NCI-H1417 treated with DMSO at 0.1 percent for 48 hours (cell line): ENCODE measurements at places on chromosomes 11 and 22.

GRCh38 chr11:118876286-118876685, 7.4 kb upstream of the CXCR5 start:
- DNase-seq: no peak

GRCh38 chr11:80827781-80828180, 1387.0 kb upstream of the TENM4 start:
- DNase-seq: no peak

DNA sequence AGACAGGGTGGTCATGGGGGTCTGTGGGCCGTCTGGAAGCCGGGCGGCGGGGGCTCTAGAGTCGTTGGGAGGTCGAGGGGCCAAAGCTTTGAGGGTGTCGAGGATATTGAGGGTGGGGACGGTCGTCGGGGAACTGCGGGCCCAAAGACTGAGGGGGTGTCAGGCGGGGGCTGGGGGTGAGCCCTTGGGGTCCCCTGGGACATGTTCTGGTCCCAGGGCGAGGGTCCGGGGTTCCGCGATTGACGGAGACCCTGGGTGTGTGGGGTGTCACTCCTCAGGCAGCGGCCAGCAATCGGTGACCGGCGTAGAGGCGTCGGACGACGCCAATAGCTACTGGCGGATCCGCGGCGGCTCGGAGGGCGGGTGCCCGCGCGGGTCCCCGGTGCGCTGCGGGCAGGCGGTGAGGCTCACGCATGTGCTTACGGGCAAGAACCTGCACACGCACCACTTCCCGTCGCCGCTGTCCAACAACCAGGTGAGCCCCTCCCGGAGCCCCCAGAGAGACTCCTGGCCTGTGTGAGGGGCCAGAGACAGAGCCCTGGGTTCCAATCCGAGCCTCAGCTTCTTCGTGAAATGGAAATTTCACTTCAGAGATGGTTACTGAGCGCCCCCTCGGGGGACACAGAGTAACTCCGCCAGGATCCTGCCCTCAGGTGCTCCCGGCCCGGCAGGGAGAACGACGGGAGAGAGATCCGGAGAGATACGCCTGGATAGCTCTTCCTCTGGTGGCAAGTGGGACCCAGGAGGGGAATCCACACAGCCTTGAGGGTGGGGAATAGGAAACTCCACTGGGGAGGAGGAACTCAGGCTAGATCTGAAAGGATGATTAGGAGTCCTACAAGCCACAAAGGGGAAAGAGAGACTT, 714 bp downstream of the SDF2L1 start:
- DNase-seq: no peak

GRCh38 chr11:75270896-75271418, 30.4 kb downstream of the TPBGL start:
- DNase-seq: no peak

DNA sequence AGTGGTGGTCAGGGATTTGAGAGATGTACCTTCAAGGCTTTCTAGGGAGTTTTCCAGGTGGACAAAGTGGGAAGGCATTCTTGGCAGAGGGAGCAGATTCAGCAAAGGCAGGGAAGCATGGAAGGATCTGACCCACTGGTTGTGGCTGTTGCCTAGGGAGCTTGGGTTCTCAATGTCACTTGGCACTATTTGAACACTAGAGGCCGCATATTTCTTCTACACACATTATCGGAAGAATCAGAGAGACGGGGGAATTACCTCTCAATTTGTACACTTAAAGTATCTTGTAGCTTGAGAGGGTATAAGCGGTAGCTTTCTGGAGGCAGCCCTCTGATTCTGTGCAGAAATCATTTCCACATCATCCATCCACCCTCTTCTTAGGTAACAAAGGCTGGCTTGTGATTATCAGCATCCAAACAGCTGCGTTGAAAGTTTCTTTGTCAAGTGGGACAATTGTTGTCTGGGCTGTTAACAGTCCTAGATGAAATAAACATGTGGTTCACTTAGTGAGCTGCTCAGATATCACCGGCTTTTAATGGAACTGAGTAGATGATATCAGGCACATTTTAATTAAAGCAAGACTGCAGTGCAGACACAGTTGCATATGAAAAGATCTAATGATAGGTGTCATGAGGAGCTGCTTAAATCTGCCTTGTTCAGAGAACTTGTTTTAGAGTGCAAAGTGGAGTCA, 2.6 kb downstream of the NELL1 start:
- no peak for DNase-seq

DNA sequence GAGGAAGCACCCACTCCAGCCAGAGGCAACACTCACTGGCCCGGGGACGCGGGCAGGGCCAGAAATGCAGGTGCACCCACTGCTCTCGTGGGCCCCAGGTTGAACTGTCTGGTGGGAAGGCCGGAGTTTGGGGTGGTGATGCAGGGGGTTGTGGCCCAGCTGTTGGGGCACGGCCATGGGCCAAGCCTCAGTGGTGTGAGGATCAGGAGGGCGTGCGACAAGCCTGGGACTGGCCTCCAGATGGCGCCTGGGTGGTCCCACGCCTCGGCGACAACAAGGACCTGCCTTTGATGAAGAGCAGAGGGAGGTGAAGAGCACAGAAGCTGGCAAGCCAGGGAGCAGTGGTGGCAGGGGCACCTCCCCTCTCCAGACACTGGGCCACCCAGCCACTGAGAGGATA, 240.8 kb downstream of the BRD1 start:
- no peak for DNase-seq

GRCh38 chr11:43944761-43945311, 2.4 kb downstream of the C11orf96 start:
- DNase-seq: no peak

DNA sequence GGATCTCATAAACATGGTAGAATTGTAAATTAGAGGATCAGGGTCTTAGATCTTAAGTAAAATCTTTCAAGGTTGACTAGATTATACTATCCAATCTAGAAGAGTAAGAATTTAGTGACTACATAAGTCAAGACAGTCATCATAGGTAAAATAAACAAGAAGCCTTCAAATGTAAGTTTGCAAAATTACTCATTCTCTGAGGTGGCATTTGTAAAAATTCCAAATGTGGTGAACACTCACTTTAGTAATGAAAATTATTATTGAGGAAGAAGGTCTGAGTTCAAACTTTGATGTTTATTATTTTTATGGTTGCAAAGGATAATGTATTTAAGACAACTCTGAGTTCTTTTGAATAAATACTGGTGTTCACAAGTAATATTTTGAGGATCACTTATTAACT, 4.6 kb downstream of the HYLS1 start:
- DNase-seq: no peak

DNA sequence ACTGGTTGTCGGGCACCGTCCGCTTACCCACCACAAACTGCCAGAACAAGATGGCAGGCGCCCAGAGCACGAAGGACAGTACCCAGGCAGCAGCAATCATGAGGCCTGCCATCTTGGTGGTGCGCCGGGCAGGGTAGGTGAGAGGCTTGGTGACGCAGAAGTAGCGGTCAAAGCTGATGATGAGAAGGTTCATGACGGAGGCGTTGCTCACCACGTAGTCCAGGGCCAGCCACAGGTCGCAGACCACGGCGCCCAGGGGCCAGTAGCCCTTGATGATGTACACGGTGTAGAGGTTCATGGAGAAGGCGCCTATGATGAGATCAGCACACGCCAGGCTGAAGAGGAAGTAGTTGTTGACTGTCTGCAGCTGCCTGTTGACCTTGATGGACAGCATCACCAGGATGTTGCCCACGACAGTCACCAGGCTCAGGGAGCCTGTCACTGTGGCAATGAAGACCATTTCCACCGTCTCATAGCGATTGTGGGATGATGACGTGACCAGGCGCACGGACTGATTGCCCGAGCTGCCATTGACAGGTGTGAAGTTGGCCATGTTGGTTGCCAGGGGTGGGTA, 4.6 kb downstream of the MDK start:
- DNase-seq: no peak
